ENCODE measurements at places on chromosomes 6 and 20. TPM values are rescaled to one million over a fixed set of nuclear protein-coding genes. Genes with fewer than 3 reads are reported as not detected.

- no peak overlapping the region for H3K27ac ChIP-seq
- H3K4me3 ChIP-seq = no peak overlapping the region
- H3K4me1 ChIP-seq = no peaks in the 10 kb centered on the region
- DNase-seq = no peak
- peaks cover 8% of the 10 kb centered on the region for H3K27me3 ChIP-seq
Measured at GRCh38 chr6:168937054-168937453, 316.6 kb downstream of the THBS2 start.

GRCh38 chr20:8790442-8791074 is 278.3 kb upstream of the PLCB4 start:
- no peak overlapping the region for H3K27ac ChIP-seq
- H3K36me3 ChIP-seq = no peaks in the 10 kb centered on the region
- no peak overlapping the region for H3K4me3 ChIP-seq
- no peak for DNase-seq
- H3K27me3 ChIP-seq = no peaks in the 10 kb centered on the region

- H3K4me3 ChIP-seq = no peak overlapping the region
- H3K27me3 ChIP-seq = no peaks in the 10 kb centered on the region
- no peak overlapping the region for H3K27ac ChIP-seq
Measured at GRCh38 chr6:142537612-142538478, 236.0 kb downstream of the ADGRG6 start.

- no peaks in the 10 kb centered on the region for H3K27me3 ChIP-seq
- H3K27ac ChIP-seq = no peak overlapping the region
- H3K4me3 ChIP-seq = no peak overlapping the region
- no peaks in the 10 kb centered on the region for H3K36me3 ChIP-seq
- H3K4me1 ChIP-seq = no peaks in the 10 kb centered on the region
Measured at GRCh38 chr6:41451515-41452163, 94.5 kb upstream of the FOXP4 start.

DNA sequence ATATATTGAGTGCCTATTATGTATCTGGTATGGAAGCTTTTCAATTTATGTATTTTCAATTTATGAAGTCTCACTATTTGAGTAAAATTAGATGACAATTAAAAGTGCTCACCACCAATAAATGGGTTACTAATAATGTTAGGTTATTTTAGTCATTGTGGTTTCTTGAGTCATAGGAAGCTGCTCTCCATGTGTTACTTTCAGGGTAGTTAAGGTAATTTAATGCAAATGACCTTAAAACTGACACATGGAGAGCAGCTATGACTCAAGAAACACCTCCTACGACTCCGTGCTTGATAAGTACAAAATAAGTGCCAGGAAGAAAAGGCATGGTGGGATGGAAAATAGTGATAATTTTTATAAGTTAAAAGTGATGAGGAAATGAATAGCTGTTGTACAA is 16.5 kb upstream of the TINAG start:
- no peaks in the 10 kb centered on the region for H3K36me3 ChIP-seq
- peak overlapping the region; percentile 64 for H3K27ac ChIP-seq
- H3K4me1 ChIP-seq = peaks cover 18% of the 10 kb centered on the region
- H3K27me3 ChIP-seq = no peaks in the 10 kb centered on the region
- H3K4me3 ChIP-seq = no peak overlapping the region

The EZR gene
- total RNA-seq = 488 TPM

- peaks cover 3% of the 10 kb centered on the region for H3K36me3 ChIP-seq
- DNase-seq = no peak
- peaks cover 35% of the 10 kb centered on the region for H3K27me3 ChIP-seq
- H3K4me3 ChIP-seq = peak overlapping the region; percentile 90
- peaks cover 12% of the 10 kb centered on the region for H3K4me1 ChIP-seq
Measured at GRCh38 chr20:63829945-63830835, 874 bp downstream of the ZBTB46 start.
